ENCODE measurements at places on chromosomes 13 and 19.

DNA sequence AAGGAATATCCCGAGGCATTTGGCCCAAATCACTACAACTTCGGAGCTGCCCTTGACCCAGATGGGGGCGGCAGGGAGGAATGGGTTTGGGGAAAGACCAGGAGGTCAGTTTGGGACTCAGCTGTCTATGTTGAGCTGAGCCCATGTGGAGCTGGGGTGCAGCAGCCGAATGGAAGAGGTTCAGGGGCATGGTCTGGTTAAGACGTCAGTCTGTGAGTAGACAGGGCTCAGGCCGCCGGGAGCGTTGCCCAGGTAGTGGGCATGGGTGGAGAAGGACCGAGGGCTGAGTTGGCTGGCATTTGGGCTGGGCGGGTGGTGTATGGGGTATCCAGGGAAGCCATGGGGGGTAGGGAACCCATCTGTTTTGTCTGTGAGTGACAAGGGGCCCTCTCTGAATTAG, 9.3 kb upstream of the SCN1B start:
- no peak for DNase-seq

DNA sequence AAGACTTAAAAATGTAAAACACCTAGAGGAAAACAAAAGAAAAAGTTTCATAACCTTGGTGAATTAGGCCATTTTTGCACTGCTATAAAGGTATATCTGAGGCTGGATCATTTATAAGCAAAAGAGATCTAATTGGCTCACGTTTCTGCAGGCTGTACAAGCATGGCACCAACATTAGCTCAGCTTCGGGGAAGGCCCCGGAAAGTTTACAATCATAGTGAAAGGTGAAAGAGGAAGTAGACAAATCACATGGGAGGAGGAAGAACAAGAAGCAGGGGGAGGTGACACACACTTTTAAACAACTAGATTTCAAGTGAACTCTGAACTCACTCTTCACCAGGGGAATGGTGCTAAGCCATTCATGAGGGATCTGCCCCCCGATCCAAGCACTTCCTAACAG, 1358.5 kb upstream of the PCDH9 start:
- no peak for DNase-seq

DNA sequence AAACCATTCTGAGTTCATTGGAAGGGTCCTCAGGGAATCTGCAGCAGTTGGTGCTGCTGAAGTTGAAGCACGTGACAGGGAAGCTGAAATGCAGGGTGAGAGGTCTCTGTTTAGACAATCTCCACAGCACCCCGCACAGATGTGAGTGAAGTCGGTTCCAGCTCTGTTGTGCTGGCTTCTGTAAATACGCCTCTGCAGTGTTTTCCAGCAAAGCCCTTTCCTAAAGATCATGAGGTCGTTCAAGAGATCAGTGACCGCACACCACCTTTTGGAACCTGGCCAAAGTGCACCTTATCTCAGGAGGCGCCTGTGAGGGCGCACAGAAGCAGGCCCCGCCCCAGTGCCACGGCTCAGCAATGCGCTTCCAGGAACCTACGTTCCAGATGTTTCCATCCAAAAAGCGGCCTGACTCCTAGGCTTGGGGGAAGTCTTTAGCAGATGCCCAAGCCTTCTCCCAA, 10.8 kb downstream of the CUL4A start:
- DNase-seq = no peak

DNA sequence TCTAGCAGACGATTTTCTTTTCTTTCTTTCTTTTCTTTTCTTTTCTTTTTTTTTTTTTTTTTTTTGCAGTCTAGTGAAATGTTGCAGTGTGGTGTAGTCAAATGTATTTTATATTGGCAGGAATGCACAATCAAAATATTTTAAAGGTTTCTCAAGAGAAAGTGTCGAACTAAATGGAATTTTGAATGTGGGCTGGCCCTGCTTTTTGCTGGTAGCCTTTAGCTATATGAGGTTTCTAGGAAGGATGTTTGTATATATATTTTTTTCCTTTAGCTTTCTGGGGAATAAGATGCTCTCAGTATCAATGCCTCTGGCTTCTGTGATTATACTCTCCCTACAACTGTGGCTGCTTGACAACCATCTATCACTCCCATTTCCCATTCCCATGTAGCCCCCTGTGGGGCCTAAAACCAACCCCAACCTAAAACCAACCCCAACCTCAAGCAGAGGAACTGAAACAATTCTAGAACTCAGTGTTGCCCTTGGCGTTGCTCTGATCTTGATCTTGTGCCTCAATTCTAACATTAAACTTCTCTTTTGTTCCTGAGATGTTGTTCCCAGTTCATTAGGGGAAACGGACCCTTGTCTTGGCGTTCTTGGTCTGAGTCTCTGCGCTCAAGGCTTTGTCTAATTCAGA, 27.1 kb downstream of the CYSLTR2 start:
- no peak for DNase-seq

DNA sequence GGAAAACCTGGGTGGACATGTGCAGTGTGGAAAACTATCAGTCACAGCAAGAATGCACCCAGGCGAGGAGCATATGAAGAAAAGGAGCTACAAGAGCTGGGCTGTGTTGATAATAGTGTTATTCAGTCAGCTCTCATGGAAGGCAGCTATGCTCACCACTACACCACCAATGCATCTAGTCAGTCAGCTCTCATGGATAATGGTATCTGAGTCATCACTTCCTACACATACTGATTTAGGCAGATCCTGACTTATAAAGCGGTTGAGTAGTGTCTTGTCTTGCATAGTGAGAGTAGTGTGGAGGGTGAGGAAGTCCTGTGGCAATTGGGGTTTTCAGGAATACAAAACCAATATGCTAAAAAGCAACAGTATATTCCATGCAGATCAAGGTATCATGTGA, 9.1 kb upstream of the ZNF160 start:
- no peak for DNase-seq

DNA sequence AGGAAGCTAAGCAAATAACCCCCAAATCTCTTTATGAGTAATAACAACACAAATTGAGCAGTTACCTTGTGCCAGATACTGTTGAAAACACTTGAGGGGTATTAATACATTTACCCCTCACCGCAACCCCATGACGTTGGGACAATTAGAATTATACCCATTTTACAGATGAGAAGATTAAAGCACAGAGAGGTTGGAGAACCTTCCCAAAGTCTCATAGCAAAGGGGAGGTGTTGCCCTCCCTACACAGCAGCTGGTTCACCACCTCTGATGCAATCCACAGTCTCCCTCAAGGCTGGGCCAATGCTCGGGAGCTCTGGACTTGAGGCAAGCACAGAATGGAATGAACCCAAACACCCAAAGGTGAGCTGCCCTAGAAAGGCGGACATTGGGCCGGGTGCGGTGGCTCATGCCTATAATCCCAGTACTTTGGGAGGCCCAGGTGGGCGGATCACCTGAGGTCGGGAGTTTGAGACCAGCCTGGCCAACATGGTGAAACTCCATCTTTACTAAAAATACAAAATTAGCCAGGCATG, 3.9 kb upstream of the CCNE1 start:
- DNase-seq = no peak

DNA sequence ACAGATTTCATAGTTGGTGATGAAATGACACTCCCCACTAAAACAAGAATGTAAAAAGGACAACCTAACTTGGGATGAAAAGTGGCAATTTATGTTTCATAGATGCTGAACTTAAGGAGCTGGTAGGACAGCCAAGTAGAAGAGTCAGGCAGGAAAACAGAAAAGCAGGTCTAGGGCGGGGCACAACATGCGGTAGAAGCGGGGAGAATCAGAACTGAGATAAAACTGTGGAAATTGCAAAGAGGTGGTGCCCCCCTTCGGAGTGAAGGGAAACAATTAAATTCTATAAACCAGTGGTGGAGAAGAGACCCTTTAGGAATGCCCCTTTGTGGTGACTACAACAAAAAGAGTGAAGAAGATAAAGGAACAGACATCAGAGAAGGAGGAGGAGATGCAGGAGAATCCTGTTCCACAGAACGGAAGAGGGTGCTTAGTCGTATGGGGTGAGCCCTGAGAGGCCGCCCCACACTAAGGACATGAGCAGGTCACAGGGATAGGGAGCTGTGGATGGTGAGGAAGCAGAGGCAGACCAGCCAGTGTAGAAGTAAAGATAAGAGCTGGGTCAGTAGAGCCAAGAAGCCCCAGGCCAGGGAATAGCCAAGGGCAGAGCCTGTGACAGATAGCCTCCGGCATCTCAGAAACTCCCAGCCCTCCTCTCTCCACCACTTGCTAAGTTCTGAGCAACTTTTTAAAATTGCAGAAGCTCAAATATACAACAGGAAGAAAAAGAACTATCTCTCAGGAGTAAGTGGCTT, 100.3 kb upstream of the DOCK9 start:
- no peak for DNase-seq

GRCh38 chr19:40320558-40320935, 27.6 kb downstream of the C19orf47 start:
- DNase-seq = no peak

- DNase-seq = no peak
These were observed 261.3 kb downstream of the DACH1 start for GRCh38 chr13:71605744-71606143.

DNA sequence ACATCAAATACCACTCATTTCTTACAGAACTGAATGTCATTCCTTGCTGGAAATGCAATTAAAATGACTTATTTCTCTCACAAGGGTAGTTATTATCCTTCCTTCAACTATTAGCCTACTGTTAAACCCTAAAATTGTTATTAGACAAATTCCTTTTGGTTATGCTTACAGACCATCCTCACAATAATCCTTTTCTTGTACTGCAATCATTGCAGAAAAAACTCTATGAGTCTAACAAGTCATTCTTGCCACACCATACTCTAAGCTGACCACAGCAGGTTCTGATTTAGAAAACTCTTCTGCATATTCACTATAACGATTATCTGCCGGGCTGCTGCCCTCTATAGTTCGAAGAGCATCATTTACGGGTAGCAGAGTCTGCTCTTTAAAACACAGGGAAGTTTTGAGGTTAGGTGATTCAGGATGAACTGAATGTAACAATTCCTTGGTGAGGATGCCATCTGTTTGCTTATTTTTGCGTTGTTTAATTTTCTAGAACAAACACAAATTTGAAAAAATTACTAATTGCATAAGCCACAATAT, 38.2 kb downstream of the MTMR6 start:
- no peak for DNase-seq

DNA sequence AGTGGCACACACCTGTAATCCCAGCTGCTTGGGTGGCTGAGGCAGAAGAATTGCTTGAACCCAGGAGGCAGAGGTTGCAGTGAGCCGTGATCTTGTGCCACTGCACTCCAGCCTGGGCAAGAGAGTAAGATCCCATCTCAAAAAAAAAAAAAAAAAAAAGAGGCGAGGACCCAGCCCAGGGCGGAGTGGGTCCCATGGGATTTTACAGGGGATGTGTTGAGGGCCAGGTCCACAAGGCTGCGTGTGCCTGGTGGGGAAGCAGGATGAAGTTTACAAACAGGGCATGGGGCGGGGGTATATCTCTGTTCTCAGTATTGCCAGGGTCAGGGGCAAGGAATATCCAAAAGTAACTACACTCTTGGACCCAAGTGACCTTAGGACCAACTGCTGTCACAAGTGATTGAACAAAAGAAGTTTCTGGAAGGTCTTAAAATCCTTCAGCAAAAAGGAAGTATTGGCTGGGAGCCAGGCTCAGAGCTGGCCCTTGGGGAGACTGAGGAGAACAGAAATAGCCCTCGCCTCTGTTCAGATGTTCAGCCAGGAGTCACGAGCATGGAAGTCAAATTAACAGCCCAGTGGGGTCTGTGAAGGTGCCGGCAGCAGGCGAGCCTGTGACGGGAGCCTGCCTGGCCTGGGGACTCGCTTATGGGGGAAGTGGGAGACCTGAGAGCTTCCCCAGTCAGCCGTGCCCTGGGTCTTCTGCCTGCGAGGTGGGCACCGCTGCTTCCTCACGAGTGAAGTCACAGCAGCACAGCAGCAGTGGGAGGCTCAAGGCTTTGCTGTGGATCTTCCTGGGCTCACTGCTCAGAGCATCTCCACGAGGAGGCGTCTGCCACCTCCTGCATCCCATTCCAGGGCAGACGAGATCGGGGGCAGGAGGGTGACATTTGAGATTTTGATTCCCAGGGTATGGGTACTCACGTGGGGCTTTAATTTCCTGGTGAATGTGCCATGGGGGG, 6.4 kb downstream of the MYO9B start:
- DNase-seq = no peak

GRCh38 chr13:36801035-36801434, 18.0 kb upstream of the RFXAP start:
- DNase-seq = no peak

GRCh38 chr13:112616586-112617362, 28.8 kb upstream of the TUBGCP3 start:
- DNase-seq = no peak

DNA sequence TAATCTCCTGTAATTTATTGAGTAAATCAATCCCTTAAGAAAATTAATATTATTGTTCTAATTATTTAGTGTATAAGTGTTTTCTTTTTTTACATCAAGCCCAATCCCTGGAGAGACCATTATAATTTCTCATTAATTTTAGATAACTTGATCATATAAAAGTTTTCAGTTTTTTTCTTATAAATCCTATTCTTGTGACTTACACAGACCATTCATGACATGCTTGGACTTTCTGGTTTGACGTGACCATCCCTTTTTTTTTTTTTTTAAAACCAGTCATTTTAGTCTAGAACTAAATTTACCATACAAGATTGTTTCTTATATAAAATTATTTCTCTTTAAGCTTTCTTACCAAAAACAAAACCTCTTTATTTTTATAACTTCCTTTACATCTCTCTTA, 5.4 kb upstream of the MTRF1 start:
- no peak for DNase-seq

- DNase-seq = no peak
These were observed 115.2 kb downstream of the STK24 start for GRCh38 chr13:98461486-98462240.

- DNase-seq = no peak
These were observed 248.4 kb downstream of the RFC3 start for GRCh38 chr13:34066344-34066743.

GRCh38 chr19:46670813-46671212, 9.8 kb upstream of the DACT3 start:
- no peak for DNase-seq

GRCh38 chr13:80572923-80573316, 232.0 kb upstream of the SPRY2 start:
- no peak for DNase-seq

- no peak for DNase-seq
These were observed 93.5 kb downstream of the ZDHHC20 start for GRCh38 chr13:21365574-21365973.
